ENCODE measurements at places on chromosomes 5 and 9.

- DNase-seq: no peak
Measured at GRCh38 chr5:170254056-170254455, 21.3 kb downstream of the C5orf58 start.

- DNase-seq: no peak
Measured at GRCh38 chr5:27578279-27578678, 539.9 kb upstream of the CDH9 start.

- no peak for DNase-seq
Measured at GRCh38 chr5:136457390-136458013, 92.2 kb upstream of the TRPC7 start.

- no peak for DNase-seq
Measured at GRCh38 chr9:92963831-92964606, 16.7 kb downstream of the FGD3 start.

DNA sequence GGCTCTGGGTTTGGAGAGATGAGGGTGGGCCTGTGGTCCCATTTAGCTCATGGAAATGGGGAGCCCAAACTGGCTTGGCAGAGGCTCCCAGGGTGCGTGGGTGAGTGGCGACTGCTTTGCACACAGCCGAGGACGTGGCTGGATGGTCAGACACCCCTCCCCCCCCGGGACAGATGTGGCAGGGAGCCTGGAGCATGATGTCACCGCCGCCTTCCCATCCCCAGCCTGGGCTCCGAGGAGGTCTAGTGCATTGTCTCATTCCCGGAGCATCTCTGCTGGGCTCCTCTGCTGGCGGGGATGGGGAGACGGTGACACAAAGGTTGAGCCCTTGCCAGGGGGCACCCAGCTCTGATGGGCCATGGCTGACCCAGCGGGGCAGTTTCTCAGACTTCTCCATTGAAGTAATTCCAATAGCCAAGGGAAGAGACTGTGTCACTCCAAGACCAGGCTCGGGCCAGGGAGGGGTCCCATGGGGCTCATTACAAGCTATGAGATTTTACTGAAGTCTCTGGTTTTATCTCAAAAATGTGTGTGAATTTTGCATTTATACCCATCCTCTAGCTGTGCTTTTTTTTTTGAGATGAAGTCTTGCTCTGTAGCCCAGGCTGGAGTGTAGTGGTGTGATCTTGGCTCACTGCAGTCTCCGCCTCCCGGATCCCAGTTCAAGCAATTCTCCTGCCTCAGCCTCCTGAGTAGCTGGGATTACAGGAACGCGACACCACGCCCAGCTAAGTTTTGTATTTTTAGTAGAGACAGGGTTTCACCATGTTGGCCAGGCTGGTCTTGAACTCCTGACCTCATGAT, 36.1 kb downstream of the HMCN2 start:
- DNase-seq: peak; percentile 67

DNA sequence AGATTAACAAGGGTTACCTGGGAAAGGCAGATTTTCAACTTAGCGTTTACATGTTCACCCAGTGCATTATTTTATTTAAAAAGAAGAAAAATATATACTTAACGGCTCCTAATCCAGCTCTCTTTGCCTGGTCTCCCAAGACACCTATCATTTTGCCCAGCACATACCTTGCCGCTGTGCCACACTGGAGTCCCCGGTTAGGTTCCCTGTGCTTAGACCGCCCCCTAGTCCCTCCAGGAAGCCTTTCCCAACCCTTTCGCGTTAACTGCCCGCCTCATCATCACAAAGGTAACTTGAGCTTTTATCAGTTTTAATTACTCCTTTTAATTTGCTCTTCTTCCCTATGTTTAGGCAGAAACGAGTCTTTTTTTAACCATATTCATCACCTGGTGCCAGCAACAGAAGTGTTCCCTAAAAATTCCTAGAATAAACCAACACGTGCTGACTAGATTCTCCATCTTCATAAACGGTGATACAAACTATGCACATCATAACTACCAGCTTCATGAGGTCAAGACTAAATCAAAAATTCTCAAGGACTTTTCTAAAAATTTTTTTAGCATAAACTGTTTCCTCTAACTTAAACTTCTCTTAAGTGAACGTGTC, 19.7 kb downstream of the DNAJA1 start:
- DNase-seq: no peak

- peak; percentile 63 for DNase-seq
Measured at GRCh38 chr5:176418251-176418650, 1.9 kb upstream of the CLTB start.

- no peak for DNase-seq
Measured at GRCh38 chr9:132230605-132231004, 68.7 kb downstream of the NTNG2 start.

DNA sequence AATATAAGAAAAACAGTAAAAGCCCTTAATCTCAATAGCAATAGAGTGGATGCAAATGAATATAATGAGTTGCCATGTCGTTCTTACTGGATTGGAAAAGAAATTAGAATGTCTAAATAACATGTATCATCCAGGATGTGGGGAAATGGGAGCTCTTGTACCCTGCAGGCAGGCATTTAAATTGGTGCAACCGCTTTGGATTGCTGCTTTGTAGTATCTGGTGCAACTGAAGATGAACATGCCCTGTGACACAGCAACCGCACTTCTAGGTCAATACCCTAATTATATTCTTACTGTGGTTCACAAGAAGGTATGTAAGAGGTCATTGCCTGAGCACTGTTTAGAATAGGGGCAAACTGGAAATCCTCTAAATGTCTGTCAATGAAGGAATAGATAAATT, 18.9 kb downstream of the MRPS30 start:
- no peak for DNase-seq

DNA sequence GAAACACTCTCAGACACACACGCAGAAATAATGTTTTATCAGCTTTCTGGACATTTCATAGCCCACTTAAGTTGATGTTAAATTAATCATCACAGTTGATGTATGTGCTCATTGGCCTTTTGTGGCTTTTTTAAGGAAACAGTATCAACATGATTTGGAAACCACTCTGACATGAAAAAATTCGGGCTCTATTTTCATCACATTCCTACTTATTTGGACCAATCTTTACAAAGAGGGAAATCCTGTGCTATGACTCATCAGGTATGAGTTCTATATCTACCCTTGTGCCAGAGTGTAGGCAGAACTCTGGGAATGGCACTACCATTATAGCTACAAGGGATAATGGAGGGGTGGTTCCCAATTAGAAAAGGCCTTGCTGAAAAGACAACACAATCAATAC, 388.4 kb upstream of the PTGER4 start:
- peak; percentile 41 for DNase-seq

GRCh38 chr9:117290306-117290840, 124.5 kb downstream of the ASTN2 start:
- DNase-seq: no peak

DNA sequence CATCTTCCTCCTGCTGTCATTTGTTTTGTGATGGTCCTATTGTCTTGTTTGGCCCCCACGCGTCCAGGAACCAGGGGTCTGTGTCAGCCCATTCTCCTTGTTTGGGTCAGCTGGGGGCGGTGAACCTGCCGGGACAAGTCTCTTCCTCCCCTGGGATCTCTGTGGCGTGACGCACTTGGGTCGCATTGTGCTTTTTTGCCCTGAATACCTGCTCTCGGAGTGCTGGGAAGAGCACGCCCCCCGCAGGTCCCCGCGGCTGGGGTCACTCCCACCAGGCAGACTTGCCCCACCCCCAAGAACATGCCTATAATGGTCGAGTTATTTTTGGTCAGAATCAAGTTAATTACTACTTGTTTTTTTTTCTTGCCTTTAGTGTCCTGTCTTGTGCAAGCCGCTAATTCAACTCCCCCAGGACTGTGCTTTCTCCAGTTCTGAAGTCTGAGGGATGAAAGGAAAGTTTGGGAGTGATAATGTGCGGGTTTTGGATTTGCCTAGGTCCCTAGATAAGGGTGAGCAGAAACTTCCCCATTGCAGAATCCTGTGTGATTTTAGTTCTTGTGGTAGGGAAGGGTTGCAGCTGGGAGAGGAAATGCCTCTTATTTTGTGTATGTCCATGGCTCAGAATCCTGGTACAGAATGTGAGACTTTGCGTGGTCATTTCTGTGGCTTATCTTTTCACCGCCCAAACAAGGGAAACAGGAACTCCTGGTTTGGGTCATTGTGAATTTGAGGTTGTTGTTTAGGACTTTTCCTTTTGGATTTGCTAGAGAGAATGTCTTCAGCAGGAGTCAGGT, 789 bp downstream of the ACER2 start:
- DNase-seq: no peak
